Frontal cortex (tissue), 4 donors: ENCODE measurements at places on chromosomes 13 and 19. TPM values are rescaled to one million over a fixed set of nuclear protein-coding genes. Genes with fewer than 3 reads are reported as not detected.
A peak's percentile ranks its signal among the peaks of the same experiment; 100 is the strongest.

Gene DZIP1
- 47.3 TPM for total RNA-seq

Gene ANKRD24
- total RNA-seq = 8.2 TPM

DNA sequence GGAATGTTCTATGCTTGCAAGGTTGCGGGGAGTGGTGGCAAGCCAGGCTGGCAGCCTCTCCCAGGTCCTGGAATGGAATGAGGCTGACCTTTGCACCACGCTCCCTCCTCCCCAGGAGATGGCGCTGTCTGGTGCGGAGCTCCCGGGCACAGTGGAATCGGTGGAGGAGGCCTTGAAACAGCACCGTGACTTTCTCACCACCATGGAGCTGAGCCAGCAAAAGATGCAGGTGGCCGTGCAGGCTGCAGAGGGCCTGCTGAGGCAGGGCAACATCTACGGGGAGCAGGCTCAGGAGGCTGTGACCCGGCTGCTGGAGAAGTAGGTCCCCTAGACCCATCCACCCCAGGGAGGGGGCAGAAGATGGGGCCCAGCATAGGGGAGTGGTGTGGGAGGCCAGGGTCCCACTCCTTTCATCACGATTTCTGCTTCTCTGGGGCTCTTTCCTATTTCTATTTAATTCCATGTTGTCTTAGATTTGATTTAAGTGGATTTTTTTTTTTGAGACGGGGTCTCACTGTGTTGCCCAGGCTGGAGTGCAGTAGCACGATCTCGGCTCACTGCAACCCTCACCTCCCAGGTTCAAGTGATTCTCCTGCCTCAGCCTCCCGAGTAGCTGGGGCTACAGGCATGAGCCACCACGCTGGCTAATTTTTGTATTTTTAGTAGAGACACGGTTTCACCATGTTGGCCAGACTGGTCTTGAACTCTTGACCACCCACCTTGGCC, 53.2 kb upstream of the SHKBP1 start:
- no peak for DNase-seq

GRCh38 chr19:10812902-10813404, 23.1 kb downstream of the TMED1 start:
- no peak for DNase-seq

- no peak for DNase-seq
Measured at GRCh38 chr19:40542202-40542859, 34.3 kb upstream of the SHKBP1 start.

- DNase-seq = no peak
Measured at GRCh38 chr19:765179-765738, 14.3 kb downstream of the MISP start.

DNA sequence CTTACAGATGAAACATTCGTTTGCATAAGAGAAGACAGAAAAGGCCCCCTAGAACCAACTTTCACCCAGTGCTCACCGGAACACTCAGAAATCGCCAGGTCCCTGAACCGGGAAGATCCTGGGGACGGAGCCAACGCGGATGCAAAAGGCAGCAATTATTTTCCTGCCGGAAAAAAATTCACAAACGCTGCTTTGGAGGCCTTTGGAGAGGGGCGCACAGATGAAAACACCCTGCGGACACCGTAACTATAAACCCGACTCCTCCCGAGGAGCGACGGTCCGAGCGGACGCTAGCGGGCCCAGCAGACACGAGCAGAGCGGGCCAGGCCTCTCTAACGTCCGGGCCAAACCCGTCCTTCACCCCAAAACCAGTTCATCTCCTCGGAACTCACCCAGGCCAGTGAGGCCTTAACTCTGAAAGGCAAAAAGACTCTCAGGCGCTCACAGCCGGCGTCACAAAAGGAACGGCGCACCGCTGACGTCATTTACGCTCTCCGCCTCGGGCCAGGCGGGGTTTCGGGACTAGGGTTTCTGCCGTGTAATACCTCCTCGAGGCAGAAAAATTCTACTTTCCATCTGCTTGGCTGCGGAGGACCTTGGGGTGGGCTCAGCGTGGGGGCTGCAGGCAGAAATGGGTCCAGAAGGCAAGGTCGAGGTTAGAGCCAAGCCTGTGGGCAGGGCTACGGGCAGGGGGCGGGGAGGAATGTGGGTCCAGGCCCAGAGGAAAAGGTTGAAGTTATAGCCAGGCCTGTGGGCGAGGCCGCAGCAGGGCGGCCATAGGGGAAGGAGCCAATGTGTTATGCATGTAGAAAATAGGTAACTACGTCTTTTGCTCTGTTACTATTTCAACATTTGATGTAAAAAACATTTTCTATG, at the start of gene ZNF426:
TSS of gene ZNF426 (minus strand) at position 463 of the 876 bp plus-strand sequence. CDS start 2,413 bp downstream, outside the sequence.
- peak; percentile 83 for DNase-seq

- peak; percentile 17 for DNase-seq
Measured at GRCh38 chr13:27744801-27745200, 47.5 kb upstream of the GSX1 start.
